Karpas-422 (cell line): ENCODE measurements at places on chromosomes 5 and 9. TPM values are rescaled to one million over a fixed set of nuclear protein-coding genes. Genes with fewer than 3 reads are reported as not detected.

DNA sequence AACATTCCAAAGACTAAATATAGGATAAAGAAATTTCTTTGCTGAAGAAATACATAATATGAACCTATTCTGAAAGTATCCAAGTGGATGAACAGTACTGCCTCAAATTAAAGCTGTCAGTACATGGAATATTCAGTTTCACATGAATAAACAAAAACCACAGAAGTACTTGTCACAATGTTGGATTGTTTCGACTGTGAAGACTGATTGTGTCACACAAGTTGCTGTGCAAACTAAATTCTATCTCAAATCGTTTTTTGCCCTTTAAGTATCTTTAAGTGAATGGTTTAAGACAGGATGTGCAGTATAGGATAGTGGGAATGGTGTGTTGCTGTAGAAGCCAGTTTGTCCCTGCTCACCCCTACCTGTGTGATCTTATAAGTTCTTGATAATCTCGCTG, 137.4 kb upstream of the OTULINL start:
- no peak for DNase-seq
- no peaks in the 10 kb centered on the region for H3K27me3 ChIP-seq
- H3K4me1 ChIP-seq, result no peaks in the 10 kb centered on the region
- no peak overlapping the region for H3K27ac ChIP-seq
- H3K36me3 ChIP-seq, result no peaks in the 10 kb centered on the region

DNA sequence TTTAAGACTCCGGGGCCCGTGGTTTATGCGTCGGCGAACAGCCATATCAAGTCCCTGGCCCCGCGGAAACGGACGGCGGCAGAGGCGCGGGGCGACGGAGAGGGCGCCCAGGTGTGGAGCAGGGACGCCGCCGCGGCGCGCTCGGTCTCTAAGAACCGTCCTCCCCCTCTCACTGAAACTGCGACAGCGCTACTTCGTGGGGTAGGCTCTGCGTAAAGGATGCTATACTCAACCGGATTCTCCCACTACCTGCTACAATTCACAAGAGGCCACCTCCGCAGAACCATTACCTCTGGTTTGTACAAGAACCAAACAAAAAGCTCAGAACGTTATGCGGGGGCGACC, 404 bp downstream of the MRNIP start:
- H3K4me1 ChIP-seq, result peaks cover 27% of the 10 kb centered on the region
- DNase-seq, result peak; percentile 81
- H3K27ac ChIP-seq, result peak overlapping the region; percentile 54; the same call in 1 of the 2 replicates
- H3K4me3 ChIP-seq, result peak overlapping the region; percentile 91
- no peaks in the 10 kb centered on the region for H3K27me3 ChIP-seq
- peaks cover 8% of the 10 kb centered on the region; the same call in 1 of the 2 replicates for H3K36me3 ChIP-seq

GRCh38 chr9:87181670-87182069, 234.4 kb upstream of the GAS1 start:
- H3K36me3 ChIP-seq, result no peaks in the 10 kb centered on the region
- H3K4me1 ChIP-seq, result no peaks in the 10 kb centered on the region
- no peak for DNase-seq
- H3K27me3 ChIP-seq, result no peaks in the 10 kb centered on the region

GRCh38 chr5:53326424-53327153, 153.8 kb upstream of the FST start:
- no peak for DNase-seq
- H3K4me3 ChIP-seq, result no peak overlapping the region
- H3K27ac ChIP-seq, result no peak overlapping the region
- H3K36me3 ChIP-seq, result no peaks in the 10 kb centered on the region

PCDHA13 gene
- total RNA-seq, result not detected in 2 replicates

DNA sequence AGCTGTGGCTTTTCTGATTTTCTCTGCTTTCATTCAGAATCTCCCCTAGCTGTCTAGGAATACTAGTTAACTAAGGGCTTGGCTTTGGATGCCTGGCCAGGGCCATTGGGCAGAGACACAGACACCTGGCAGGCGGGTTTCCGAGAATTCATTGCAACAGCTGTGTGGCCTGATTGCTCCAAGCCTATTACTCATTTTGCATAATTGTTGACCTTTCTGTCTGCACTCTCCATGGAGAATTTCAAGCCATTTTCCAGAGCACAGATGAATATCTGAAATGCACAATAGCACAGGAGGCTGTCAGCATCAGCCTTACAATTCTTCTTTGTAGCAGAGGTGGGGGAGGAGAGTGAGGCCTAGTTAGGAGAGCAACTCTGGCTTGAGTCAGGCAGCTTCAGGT, 310.5 kb downstream of the DMAC1 start:
- no peaks in the 10 kb centered on the region for H3K36me3 ChIP-seq
- no peak overlapping the region for H3K4me3 ChIP-seq
- no peaks in the 10 kb centered on the region for H3K4me1 ChIP-seq
- no peaks in the 10 kb centered on the region for H3K27me3 ChIP-seq
- no peak for DNase-seq

- H3K27ac ChIP-seq, result no peak overlapping the region
- H3K4me3 ChIP-seq, result no peak overlapping the region
- no peaks in the 10 kb centered on the region for H3K36me3 ChIP-seq
- no peak for DNase-seq
- no peaks in the 10 kb centered on the region for H3K27me3 ChIP-seq
Observed at GRCh38 chr5:75113354-75114113, 61.2 kb upstream of the GCNT4 start.

CD180 gene
- total RNA-seq, result 38.0 and 90.7 TPM in 2 replicates
